ENCODE measurements at places on chromosomes 5 and 9.

GRCh38 chr5:55509796-55510522 is 24.8 kb downstream of the PLPP1 start:
- DNase-seq = no peak

GRCh38 chr9:69768101-69768500 is 8.3 kb upstream of the PTAR1 start:
- DNase-seq = no peak

DNA sequence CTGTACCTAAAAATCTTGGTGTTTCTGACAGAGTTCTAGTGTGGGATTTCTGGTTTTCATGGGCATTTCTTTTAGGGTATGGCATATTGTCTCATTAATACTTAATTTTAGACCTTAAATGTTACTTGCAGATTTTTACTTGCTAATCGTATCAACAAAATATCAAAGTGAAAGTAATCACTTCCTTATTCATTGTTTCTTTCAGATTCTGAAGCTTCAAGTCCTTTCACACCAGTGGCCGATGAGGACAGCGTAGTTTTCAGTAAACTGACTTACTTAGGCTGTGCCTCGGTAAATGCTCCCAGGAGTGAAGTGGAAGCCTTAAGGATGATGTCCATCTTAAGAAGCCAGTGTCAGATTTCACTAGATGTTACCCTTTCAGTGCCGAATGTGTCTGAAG is 45.2 kb downstream of the RABGAP1 start:
- DNase-seq = no peak

DNA sequence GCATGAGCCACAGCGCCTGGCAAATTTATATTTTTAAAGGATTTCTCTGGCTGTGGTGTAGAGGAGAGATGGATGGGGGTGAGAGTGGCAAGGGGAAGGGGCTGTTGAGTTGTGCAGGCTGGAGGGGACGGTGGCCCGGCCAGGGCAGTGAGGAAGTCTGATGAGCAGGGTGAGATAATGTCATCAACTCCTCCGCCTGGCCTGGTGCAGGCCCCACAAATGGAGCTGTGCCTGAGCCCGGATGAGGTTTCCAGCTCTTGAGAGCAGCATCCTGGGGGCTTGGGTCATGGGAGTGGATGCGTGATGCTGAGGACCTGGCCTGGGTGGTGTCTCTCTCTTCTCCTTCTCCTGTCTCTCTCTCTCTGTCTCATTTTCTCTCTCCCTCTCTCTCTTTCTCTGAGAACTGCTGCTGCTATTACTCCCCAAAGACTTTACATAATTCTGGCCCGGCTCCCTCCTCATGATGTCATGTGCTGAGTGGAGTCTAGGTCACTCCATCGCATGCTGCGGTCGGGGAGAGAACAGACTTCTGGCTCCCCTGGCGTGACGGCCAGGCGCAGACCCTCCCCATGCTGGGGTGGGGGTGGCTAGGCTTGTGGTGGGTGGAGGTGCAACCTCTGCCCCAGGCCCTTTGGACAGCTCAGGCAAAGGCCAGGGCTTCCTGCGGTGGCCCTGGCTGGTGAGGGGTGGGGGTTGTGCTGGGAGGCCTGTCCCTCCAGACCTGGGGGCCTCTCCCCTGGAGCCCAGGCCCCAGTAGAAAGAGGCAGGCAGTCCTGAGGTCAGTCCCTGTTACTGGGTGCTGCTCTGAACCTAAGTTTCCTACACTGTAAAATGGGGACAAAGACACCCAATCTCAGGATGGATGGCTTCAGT is 26.4 kb downstream of the FGF18 start:
- DNase-seq = no peak

DNA sequence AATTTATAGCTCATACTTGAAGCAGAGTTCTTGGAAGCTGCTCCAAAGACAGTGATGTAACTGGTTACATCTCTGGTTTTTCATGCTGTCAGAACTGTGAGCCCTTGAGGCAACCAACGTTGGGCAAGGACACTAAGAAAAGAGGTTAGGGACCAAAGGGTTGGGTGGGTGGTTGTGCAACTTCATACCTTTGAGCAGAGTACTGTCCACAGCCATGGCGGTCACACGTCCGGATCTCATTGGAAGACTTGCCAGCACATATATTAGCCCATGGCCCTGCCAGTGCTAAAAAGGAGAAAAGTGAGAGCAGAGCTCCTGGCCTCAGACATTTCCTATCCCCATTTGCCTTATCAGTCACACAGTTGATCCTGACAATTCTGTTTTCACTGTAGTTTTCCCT is 2.1 kb downstream of the LECT2 start:
- no peak for DNase-seq
